Naive B cell (primary cell): ENCODE measurements at places on chromosomes 5 and 9.

DNA sequence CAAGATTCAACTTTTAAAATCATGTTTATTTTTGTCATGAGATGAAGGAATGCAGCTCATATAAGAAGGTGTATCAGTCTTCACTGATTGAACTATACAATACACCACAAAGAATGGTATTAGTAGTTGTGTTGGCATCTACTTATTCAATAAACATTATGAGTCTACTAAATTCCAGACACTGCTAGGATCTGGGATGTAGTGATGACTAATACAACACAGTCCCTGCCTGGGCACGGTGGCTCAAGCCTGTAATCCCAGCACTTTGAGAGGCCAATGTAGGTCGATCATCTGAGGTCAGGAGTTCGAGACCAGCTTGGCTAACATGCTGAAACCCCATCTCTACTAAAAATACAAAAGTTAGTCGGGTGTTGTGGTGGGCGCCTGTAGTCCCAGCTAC is 171.4 kb upstream of the NFIB start:
- no peak for DNase-seq

- DNase-seq, result no peak
Observed at GRCh38 chr5:158606233-158606632, 493.5 kb downstream of the EBF1 start.

GRCh38 chr5:135950611-135951010 is 4.2 kb downstream of the LECT2 start:
- DNase-seq, result no peak

DNA sequence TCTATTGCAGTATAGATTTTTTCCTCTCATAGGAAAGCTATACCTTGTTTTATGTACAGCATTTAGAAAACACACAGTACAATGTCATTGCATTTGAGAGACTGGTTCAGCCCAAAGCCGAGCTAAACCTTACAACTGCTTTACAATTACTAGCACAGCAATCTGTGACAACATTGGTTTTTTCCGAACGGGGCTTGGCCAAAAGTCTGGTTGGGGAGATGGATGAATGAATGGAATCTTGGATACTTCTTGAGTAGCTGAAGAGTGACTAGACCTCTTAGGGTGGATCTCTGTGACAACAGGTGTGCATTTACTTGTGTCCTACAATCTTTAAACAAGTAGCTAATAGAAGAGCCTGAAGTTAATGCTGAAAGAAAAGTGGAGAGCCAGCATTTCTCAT is 1.2 kb downstream of the SGCD start:
- DNase-seq, result no peak

DNA sequence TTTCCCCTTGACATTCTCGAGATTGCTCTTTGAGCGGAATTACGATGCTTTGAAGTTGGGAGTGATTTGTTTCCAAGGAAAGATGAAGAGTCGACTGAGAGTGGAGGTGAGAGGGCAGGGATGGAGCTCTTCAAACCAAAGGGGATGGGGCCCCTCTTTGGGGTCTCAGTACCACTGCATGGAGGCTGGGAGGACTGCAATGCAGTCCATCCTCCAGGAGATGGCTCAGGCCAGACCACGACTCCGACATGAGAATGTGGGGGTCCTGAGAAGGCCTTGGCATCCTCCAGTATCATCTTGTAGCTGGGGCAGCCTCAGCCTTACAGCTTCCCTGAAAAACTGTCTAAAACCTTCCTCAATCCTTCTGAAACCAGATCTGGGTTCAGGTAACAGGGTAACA is 51.1 kb upstream of the CDKN2AIPNL start:
- no peak for DNase-seq

- no peak for DNase-seq
Observed at GRCh38 chr9:134192951-134193731, 28.8 kb upstream of the RNU6ATAC start.

DNA sequence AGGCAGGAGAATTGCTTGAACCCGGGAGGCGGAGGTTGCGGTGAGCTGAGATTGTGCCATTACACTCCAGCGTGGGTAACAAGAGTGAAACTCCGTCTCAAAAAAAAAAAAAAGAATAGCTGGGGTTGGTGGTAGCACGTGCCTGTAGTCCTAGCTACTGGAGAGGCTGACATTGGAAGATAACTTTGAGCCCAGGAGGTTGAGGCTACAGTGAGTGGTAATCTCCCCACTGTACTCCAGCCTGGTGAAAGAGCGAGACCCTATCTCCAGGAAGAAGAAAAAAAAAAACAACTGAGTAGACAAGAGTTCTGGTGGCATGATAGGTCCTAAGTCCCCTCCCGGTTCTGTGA is 26.3 kb downstream of the GOLGA2 start:
- DNase-seq, result no peak

GRCh38 chr9:132497731-132498130 is 84.7 kb upstream of the BARHL1 start:
- DNase-seq, result no peak

DNA sequence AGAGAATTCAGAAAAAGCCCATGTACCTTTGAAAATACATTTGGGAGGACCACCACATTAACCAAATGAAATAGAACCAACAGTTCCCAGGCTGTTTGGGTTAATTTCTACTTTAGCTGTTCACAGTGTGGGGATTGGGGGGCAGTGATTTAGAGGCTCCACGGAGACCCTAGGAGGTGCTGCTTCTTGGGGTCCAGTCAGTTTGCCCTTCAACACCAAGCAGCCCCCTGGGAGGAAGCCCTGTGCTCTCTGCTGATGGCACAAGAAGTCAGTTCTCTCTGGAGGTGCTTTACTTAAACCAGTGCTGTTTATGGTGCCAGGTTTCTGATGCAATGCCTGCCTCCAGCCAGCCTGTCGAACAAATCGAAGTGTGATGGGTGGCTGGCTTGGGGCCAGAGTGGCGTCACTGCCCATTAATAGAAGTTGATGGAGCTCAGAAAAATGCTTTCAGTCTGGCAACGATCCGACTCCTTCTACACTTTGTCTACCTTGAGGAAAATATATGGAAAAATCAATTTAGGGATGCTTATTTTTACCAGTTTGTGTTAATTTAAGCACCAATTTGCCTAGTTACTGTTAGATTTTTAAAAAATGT is 134.0 kb downstream of the SNX18 start:
- no peak for DNase-seq

DNA sequence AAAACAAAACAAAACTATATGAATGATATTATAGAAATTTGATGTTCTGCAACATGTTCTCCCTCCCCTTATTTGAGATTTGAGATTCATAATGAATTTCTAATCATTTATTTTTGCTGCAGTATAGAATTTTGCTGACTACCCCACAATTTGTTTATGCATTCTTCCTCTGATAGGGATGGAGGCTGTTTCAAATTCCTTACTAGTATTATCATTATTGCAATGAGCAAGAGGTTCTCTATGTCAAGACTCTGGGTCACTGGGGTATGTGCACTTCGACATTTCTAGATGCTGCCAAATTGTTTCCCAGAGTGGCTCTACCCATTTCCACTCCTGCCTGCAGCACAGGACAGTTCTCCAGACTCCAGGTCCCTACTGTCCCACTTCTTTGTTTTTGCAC is 54.9 kb upstream of the DAB2IP start:
- no peak for DNase-seq

GRCh38 chr5:91272858-91273257 is 110.3 kb downstream of the ARRDC3 start:
- DNase-seq, result no peak

GRCh38 chr5:15249152-15249551 is 250.8 kb upstream of the FBXL7 start:
- no peak for DNase-seq

- DNase-seq, result no peak
Observed at GRCh38 chr5:73822989-73823339, 197.0 kb downstream of the ARHGEF28 start.

- no peak for DNase-seq
Observed at GRCh38 chr5:146878476-146879172, at the start of gene PPP2R2B. Gene PPP2R2B, minus strand, starts transcription at chr5:146878757.

DNA sequence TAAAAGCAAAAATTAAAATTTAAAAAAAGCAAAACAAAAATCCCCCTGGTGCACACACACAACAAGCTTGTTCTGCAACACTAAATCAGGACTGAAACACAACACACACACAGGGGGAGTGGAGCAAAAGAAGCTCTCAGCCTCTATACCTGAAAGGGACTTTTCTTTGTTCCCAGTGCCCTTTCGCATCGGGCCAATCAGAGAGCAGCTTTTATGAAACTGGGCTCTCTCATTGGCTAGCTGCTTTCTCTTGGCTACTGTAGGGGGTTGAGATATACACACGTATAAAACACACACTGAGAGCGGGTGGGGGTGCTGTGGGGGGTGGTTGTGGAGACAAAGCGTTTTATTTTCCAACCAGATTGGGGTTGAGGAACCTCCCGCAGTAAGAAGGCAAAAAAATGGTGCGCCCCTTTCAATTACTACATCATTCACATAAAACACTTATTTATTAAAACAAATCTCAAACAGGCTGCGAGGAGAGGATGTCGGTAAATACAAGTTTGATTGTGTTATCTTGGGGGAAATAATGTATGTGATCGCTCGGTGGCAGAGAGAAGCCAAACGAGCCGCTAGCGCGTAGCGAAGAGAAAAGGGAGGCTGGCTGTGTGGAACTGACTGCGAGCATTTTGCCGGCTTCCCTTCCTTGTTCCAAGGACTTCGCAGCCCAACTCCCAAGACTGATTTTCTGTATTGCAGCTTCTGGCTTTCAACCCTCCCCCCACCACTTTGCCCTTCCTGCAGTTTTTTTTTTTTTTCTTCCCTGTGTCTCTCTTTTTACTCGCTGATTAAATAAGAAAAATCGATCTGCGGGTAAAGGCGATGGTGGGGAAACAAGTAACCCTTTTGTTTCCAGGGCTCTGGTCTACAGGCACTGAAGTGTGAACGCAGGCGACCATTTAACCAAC is 2.5 kb upstream of the ZNF608 start:
- peak; percentile 74 for DNase-seq

DNA sequence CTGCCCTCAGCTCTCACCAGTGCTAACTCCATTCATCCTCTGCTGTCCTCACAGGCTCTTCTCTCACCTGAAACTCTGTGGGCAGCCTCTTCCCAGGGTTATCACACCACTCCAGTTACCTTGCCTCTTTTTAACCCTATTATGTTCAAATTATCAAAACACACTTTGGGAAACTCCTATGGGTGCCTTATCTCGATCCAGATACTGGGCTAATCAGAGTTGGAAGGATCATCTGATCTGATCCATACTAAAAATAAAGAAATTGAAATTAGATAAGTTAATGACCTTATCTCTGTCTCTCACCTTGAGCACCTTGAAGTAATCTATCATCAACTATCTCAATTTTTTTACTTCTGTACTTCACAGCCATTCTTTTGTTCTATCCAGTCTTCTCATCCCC is 300.5 kb upstream of the ISL1 start:
- no peak for DNase-seq

DNA sequence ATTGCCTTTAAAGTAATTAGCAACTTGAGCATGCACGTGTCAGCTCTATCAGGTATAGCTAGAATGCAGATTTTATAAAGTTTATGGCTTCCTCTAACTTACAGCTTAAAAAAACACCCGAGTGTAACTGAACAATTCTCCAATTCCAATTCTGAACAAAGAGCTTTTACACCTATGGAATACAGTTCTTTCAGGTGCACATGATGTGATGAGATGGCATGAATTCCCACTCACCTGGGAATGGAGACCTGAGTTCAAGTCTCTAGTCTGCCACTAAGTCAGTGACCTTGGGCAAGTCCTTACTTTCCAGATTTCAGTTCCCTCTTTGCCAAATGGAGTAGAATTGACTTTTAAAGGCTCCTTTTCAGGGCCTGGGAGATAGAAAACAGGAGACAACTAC is 1.8 kb downstream of the ZFAND5 start:
- DNase-seq, result no peak

- no peak for DNase-seq
Observed at GRCh38 chr9:121268851-121269641, 1.1 kb downstream of the GSN start.

DNA sequence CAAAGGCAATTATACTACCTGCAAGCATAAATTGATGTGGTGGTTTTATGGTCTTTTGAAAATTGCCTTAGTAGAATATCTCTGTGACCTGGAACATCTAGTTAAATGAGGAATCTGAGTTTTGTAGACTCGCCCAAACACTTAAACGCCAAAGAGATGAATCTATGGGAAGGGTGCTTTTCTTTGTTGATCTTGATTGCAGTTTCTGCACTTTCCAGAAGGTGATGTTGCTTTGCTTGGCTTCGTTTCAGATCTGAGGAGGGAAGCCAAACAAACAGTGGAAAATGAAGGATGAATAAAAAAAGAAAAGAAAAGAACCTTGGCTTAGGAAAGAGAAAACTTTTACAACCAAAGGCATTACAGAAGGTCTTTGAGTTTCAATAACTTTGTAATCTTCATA is 1021.2 kb downstream of the NR2F1-AS1 start:
- DNase-seq, result no peak

GRCh38 chr5:139910036-139910435 is 114.4 kb downstream of the PSD2 start:
- no peak for DNase-seq
